ENCODE measurements at places on chromosomes 12 and 14. TPM values are rescaled to one million over a fixed set of nuclear protein-coding genes. Genes with fewer than 3 reads are reported as not detected.

Gene KLRK1
- total RNA-seq: 0.69 TPM

Gene ZDHHC22
- under 0.01 TPM for total RNA-seq

Gene AGAP2
- total RNA-seq: 1.1 TPM

Gene APOLD1
- 21.2 TPM for total RNA-seq

Gene GTF2A1
- total RNA-seq: 27.3 TPM
